ENCODE measurements at places on chromosomes 12 and 14.

- DNase-seq: no peak
Measured at GRCh38 chr14:54220704-54221431, 175.9 kb upstream of the CDKN3 start.

DNA sequence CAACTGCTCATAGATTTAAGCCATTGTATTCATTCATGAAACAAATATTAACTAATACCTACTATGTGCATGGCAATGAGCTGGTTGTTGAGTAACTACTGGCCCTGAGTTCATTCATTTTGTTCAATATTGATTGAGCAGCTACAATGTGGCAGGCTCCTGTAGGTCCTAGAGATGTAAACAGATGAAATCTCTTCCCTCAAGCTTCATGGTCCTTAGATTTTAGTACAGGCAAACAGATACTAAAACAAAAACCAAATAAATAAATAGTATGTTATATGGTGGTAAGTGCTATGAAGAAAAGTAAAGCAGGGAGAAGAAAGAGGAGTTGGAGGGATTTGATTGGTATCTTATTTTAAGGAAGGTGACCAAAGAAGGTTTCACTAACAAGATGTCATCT, 77.8 kb downstream of the RERG start:
- no peak for DNase-seq

DNA sequence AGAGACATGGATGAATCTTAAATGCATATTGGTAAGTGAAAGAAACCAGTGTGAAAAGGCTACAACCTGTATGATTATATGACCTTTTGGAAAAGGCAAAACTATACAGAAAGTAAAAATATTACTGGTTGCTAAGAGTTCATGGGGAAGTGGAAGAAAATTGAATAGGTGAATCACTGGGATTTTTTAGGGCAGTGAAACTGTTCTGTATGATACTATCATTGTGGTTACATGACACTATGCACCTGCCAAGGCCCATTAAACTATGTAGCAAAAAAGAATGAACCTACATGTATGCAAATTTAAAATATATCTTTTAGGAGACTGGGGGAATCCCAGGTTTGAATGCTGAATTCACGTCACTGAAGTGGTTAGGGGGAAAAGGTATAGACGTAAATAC, 12.6 kb upstream of the OR8S1 start:
- no peak for DNase-seq

- no peak for DNase-seq
Measured at GRCh38 chr12:132318618-132319033, 10.8 kb downstream of the GALNT9 start.

DNA sequence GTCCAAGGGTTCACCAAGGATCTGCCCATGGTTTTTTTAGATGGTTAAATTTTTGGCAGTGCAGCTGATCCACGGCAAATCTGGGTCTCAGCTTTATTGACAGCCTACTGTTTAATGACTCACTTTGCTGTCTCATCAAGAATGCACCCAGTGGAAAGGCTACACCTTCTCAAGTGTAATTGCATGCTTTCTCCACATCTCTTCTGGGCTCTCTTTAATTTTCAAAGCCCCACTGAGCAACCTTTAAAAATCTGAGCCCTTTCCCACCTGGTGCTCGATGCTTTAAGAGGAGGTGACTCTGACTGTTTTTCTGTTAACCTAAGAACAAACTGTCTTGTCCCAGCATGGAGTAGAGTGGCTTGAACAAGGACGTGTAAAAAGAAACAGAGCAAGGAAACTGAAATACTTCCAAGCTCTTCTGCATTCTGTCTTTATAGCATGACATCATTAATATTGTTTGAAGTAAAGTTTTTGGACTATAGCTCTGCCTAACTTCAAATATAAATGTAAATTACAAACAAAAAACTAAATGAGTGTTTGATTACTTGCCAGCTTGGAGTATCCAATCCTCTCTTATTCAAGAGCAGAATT, 214.2 kb upstream of the KRR1 start:
- DNase-seq: peak; percentile 77

GRCh38 chr14:40058901-40059897, 627.0 kb upstream of the FBXO33 start:
- no peak for DNase-seq

- DNase-seq: no peak
Measured at GRCh38 chr12:31740628-31741027, 11.8 kb upstream of the AMN1 start.

DNA sequence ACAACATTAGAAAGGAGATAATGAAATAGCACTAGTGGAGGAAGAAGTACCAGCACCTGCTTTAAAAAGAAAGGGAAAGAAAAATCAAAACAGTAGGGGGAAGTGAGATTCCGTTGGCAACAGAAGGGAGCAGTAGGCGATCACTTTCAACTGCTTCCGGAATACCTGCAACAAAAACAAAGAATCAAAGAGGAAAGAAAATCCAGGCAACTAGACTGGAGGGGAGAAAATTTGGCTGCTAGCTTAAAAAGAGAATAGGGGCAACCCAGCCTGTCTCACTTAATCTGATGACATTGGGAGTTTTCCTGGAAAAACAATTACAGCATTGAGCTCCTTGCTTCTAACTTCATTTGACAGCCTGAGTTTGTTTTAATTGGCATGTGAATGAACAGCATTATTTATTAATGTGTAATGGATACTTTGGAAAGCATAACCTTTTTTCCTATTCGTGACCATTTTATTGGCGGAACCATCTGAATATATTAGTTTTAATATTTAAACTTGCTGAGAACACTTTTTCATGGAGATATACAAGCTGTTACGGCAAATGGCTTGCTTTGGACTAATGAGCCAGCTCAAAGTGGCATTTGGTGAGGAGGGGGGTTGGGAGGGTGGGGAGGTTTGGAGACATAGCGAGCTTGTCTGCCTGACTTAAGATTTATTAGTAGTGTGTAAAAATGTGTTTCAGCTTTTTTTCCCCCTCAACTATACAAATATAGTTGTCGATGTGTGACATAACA, 2.5 kb upstream of the DACT1 start:
- no peak for DNase-seq

DNA sequence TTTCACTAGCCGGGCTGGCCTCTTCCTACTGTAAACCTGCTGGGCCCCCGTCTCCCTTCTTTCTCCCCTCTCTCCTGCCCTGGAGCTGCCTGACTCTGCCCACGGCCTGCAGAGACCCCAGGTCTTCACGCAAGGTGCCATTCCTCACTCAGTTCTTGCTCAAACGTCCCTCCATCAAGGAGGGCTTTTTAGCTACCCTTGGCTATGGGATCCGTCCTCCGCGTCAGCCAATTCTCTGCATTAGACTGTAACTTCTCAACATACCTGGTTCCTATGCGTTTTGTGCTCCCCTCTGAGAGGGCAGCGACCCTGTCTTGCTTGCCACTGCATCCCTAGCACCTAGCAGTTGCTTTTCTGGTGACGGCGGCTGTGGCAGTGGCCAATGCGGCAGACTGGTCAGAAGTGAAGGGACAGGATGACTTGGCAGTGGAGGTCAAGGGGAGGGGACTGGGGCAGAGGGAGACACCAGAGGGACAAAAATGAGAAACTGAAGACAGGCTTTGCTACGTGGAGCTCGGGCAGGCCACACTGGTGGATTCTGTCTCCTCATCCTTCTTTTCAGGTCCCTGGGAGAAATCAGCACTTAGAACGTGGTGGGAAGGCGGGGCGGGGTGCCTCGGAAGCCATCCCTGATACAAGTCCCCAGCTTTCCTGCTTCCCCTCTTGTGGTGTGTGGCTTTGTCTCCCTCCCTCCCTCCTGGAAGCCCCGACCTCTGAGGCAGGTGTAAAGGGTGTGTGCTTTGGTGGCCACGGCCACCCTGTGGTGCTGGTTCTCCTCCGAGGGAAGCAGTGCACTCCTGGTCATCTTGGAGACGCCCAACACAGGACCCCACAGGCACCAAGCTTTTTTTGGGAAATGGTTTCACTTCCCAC, 1.8 kb downstream of the B3GNT4 start:
- peak; percentile 16 for DNase-seq

- DNase-seq: peak; percentile 70
Measured at GRCh38 chr12:67651132-67651695, 2.7 kb downstream of the DYRK2 start.

GRCh38 chr14:94098326-94098992, 12.1 kb upstream of the IFI27 start:
- DNase-seq: peak; percentile 84

- DNase-seq: peak; percentile 83
Measured at GRCh38 chr12:108722992-108723766, 8.1 kb downstream of the CORO1C start.

DNA sequence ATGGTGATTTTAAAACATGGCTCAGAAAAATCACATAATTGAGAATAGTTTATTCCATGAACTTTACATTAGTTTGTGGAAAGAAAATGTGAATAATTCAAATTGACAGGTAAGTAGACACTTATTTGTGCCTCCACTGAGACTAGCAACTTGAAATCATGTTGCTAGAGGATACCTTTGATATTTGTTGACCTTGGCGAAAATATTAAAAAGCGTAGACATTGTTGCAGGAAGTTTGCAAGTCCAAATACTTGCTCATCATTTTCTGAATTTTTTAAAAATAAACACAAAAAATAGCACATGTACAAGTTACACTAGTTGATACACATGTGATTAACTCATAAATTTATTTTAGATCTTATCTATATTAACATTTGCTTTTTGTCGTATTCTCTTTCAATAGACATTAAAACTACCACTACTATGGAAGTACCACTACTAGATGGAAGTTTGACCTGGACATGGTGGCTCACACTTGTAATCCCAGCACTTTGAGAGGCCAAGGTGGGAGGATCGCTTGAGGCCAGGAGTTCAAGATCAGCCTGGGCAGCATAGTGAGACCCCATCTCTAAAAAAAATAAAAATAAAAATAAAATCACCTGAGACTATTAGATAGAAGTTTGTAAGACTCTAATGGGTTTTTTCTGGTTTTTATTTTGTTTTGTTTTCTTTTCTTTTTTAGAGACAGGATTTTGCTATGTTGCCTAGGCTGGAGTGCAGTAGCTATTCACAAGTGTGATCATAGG, 24.3 kb downstream of the VEZT start:
- no peak for DNase-seq

- DNase-seq: no peak
Measured at GRCh38 chr12:24705741-24706358, 243.1 kb downstream of the BCAT1 start.

DNA sequence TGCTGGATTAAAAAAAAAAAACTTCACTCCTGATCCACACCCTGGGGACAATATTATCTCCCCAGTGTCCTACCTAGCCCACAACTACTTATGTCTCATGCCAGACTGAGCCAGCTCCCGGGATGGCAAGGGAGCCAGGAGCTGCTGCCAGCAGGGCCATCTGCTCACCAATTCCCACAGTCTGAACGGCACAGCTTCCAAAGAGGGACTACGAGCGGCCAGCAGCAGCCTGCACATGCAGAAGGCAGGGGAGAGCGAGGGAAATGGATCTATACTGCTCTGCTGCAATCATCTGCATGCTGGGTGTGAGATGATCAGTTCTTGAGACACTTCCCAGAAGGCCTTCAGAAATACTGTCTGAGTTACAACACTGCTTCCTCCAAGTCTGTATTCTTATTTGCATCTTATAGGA, 11.1 kb downstream of the SSH1 start:
- no peak for DNase-seq

- DNase-seq: no peak
Measured at GRCh38 chr14:63275611-63276010, 43.1 kb downstream of the GPHB5 start.

DNA sequence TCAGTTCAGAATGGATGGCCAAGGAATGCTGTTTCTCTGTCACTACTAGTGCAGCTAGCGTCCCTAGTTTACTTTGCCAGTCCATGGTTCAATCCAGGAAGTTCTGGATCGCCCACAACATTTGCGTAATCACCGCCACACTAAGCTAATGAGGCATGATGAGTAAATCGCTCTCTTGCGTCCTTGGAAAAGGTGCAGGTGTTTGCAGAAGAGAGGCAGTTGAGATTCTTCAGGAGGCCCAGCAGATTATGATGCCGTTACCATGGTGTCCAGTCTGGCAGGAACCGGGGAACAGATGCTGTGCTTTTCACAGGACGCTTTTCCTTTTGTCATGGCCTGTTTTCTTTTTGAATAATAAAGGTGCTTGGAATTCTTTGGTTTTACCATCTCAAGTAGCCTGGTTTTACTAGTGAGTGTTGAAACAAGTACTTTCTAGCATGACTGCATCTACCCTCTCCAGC, 9.0 kb downstream of the TPH2 start:
- DNase-seq: peak; percentile 69

Data from foreskin fibroblast (primary cell).